Activated CD8-positive, alpha-beta memory T cell treated with anti-CD3 and anti-CD28 coated beads for 1 hour (primary cell): ENCODE measurements at places on chromosomes 1 and 21.

- DNase-seq, result no peak
These were observed 57.5 kb downstream of the ATP5PO start for GRCh38 chr21:33857846-33858666.

DNA sequence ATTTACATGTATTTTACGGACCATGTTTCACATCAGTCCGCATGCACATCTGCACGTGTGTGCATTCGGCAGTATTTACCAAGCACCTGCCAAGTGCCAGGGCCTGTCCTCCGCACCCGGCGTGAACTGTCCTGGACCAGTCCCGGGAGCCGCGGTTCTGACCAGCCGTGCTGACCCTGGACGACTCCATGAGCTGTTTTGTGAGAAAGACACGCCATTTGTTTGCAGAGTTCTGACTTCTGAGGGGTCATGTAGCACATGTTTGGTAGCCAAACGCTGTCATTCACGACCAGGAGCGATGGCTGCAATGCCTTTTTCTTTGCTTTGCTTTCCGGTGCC, 3.3 kb upstream of the OLIG2 start:
- DNase-seq, result no peak

DNA sequence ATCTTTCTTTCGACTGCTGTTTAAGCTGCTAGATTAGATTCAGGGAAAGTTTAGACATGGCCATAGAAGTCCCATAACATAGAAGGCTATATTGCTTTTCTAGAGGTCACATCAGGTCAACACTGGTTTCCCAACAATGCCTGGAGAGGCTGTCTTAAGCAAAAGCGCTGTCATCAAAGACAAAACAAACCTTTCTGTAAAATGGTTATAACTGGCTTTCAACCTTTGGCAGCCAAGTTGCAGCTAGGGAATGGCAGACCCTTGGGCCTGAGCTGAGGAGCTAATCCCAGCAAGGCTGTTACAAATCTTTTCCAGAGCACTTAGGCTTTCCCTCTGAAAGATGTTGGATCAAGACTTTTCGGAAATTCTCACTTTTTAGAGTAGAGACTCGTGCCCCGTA, 11.2 kb upstream of the ABCA4 start:
- DNase-seq, result no peak

- DNase-seq, result no peak
These were observed 720 bp upstream of the F3 start for GRCh38 chr1:94542088-94542870.

GRCh38 chr1:157775101-157775870, 1.6 kb downstream of the FCRL2 start:
- DNase-seq, result no peak

- no peak for DNase-seq
These were observed 2.2 kb downstream of the CTSK start for GRCh38 chr1:150805899-150806298.

DNA sequence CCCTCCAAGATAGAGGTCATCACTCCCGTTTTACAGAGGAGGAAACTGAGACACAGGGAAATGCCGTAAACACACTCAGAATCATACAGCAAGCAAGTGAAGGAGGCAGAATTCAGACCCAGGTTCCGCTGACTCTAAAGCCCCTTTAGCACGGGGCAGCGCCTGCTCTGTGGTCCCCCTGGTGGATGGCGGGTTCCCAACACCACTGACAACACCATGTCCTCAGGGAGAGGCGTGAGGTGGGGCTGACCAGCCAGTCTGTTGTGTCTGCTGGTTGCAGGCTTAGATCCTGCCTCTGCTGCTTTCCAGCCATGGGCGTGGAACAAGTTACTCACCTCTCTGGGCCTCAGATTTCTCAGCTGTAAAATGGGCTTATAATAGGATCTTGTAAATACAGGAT, 617.3 kb downstream of the MATN1 start:
- no peak for DNase-seq

DNA sequence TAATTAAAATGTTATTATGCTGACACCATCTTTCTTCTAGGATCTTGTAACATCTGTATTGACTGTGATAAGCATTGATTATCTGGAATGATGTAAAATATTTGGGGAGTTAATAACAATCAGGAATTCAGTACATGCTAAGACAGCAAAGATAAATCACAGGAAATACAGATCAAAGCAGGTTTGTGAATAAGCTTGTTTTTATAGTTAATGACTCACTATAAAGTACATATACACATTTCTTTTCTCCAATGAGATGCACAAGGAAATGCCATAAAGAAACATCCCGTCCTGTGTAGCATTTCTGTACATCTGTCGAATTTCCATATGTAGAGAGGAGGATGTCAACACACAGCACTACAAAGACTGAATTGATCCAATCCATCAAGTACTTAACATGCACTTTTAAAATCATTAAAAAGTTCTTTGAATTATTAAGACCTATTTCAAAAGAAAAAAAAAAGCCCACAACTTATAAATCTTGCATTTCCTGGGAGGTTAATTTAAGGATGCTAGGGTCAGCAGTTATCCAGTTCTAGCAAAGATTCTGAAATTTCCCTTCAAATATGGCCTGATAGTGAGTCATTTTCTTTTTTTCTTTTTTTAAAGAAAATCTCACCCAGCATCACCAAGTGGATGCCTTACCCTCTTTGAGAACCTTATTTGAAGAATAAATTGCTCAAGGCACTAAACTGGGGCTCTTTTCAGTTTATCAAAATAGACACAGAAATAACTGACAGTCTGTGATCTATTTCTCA, 243.2 kb upstream of the NR5A2 start:
- no peak for DNase-seq

- DNase-seq, result no peak
These were observed 125.9 kb downstream of the RHOU start for GRCh38 chr1:228860911-228861831.
